Effector CD8-positive, alpha-beta T cell (primary cell): ENCODE measurements at places on chromosomes 5 and 9.

GRCh38 chr9:96859461-96860198 is 5.3 kb upstream of the ZNF782 start:
- no peak for DNase-seq

GRCh38 chr5:157941616-157942015 is 82.7 kb upstream of the CLINT1 start:
- DNase-seq: no peak

GRCh38 chr5:64074533-64074932 is 91.1 kb upstream of the RNF180 start:
- no peak for DNase-seq

DNA sequence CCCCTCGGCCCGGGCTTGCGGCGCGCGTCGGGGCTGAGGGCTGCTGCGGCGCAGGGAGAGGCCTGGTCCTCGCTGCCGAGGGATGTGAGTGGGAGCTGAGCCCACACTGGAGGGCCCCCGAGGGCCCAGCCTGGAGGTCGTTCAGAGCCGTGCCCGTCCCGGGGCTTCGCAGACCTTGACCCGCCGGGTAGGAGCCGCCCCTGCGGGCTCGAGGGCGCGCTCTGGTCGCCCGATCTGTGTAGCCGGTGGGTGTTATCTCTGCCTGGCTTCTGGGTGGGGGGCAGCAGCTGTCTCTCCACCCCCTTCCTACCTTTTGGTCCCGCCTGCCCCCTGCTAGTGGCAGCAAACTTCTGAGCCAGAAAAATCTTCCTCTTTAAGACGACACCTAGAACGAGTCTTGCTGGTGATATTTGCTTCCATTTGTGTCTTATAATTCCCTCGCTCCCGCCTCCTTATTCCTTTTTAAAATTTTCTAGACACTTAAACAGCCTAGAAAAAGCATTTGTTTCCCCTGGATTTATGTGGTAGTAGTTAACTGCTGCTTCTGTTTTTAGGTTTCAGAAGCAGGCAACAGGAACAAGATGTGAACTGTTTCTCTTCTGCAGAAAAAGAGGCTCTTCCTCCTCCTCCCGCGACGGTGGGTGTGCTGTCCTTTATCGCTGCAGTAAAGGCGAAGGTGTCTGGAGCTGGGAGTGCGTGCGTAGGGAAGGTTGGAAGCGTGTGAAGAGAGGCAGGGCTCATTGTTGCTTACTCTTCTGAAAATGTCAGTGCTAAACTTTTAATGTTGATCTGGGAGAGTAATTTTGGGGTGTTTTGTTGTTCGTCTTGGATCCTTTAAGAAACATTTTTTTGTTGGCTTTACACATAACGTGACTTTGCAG is 554 bp downstream of the JAK2 start:
- peak; percentile 3 for DNase-seq

GRCh38 chr5:180128671-180129261 is 57.2 kb upstream of the RNF130 start:
- no peak for DNase-seq

DNA sequence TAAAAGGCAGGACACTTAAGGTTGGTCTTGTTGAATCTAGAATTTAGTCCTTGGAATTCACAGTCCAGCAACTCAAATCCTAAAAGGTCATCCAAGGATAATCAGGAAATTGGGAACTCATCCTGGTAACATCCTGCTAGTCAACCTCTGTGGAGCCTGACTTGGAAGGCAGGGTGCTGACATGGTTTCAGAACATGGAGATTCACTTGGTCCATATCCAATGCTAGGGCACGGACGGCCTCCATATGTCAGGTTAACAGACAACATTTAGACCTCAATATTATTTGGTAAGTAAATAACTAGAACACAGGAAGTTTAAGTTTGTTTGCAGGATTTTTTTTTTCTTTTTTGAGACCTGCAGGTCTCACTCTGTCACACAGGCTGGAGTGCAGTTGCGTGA is 783 bp upstream of the DNAH5 start:
- no peak for DNase-seq

DNA sequence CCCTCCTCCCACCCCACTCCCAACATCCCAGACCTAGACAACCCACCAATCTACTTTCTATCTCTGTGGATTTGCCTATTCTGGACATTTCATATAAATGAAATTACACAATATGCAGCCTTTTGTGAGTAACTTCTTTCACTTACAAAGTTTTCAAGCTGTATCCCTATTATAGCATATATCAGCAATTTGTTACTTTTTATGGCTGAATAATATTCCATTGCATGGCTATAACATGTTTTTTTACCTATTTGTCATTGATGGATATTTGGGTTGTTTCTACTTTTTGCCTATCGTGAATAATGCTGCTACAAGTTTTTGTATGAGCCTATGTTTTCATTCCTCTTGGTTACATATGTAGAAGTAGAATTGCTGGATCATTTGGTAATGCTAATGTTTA is 1.9 kb upstream of the KIF3A start:
- no peak for DNase-seq

DNA sequence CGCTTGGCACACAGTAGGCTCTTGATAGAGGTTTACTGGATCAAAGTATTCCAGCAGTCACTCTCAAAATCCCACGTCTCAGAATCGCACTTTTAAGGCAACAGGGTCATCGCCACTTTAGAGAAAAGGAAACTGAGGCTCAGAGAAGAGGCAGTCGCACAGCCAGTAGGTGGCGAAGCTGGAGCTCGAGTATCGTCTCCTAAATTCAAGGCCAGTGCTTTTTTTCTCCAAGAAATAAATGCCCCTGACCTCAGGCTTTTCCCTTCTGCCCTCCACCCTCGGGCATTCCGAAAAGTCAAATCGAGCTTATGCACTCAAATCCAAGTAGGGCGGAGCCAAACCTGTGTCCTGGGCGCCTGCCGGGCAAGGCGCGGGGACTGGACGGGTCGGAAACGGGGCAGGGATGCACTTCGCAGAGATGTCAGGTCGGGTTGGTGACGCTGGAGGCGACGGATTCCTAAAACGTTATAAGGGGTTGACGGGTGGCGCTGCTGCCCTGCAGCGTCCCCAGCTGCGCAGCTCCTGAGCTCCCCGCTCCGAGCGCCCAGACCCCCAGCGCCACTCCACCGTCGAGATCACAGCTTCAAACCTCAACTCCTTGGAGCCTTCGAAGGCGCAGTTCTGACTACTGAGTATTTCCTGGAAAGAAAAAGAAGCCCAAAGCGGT is 4.7 kb upstream of the FOXB2 start:
- DNase-seq: no peak

DNA sequence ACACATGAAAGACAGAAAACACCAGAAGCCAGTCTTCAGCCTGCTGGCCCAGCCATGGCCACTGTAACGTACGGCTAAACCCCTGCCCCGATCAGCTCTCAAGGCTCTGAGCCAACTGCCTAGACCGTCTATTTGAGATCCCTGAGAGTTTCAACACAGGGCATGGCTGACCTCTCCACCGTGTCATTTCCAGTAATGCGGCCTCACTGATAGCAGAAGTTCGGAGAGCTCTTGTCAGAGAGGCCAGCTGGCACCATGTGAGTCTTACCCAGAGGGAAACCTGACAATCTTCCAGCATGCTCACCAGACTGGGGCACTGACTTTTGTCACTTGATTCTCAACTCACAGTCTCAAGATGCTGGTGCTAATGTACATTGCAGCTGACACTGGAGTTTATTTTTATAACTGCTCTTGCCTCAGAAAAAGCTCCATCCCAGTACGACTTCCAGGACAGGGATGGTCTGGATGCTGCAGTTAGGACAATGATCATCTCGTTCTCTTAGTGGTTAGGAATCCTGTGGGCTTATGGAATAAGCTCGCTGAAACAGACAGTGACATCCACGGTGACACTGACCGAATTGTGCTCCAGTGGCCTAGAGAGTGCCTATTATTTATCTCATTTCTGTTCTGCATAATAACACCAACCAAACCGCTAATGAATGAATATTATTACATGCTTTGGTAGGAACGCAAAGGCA is 372.7 kb downstream of the ICE1 start:
- DNase-seq: no peak

- DNase-seq: no peak
Observed at GRCh38 chr9:7560669-7561305, 238.8 kb downstream of the DMAC1 start.

DNA sequence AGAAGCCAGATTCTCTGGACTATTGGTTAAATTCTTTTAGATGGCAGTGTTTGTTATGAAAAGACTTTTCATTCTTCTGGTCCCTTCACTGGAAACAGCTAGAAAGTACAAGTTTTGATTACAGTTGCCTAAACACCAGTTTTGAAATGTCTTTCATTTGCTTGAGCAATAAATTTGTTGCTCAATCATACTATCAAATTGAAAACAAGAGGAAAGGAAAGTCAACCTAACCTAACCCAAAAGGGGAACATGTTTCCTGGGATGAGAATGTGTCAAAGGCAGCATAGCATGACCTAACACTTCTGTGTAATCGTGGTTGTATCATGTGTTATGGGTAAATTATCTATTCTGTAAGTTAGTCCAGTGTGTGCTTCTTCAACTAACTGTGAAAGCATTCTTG is 213.2 kb downstream of the TMC1 start:
- DNase-seq: no peak

- no peak for DNase-seq
Observed at GRCh38 chr5:151733358-151734063, 24.9 kb downstream of the ATOX1 start.

GRCh38 chr5:39543335-39543734 is 118.6 kb upstream of the DAB2 start:
- DNase-seq: no peak

- no peak for DNase-seq
Observed at GRCh38 chr9:88531920-88532698, 2.9 kb upstream of the NXNL2 start.

DNA sequence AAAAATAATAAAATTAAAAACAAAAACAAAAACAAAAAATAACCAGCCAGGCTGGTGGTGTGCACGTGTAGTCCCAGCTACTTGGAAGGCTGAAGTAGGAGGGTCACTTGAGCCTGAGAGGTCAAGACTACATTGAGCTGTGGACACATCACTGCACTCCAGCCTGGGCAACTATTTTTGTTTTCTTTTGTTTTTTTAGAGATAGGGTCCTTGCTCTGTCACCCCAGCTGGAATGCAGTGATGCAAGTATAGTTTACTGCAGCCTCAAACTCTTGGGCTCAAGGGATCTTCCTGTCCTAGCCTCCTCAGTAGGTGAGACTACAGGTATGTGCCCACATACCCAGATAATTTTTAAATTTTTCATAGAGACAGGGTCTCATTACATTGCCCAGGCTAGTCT is 80.6 kb downstream of the CEMIP2 start:
- no peak for DNase-seq

DNA sequence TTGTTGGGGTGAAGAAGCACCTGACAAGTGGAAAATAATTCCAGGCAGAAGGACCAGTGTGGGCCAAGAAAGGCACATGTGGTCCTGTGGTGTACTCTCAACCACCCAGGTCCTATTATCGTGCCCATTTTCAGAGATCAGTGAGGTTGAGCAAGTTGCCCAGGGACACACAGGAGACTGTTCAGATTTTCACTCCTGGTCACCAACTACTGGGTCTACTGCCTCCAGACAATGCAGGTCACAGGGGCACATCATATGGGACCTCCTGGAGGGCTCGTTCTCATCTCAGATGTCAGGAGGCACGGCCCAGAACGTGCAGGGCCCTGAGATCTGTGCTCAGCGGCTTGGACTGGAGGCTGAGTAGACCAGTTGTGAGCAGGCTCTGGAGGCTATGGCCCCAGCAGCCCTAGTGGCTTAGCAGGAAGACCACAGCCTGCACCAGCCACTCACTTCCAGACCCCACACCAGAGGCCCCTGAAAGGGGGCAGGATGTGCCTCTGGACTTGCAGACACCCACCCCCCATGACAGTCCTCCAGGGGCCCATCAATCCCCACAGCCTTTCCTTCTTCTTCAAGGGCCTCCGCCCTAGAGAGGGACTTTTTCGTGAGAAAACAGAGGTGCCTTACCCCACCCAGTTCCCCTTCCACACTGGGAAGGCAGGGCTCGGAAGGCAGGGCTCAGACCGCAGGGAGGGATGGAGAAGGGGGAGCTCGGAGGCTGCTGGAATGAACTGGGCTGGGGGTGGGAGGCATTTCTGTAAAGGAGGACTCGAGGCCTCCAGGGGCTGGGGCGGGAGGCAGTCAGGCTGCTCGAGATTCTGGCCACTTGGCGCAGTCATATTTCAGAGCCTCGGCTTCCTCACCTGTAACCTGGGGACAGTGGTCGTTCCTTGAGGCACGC is 82.7 kb upstream of the NEURL1B start:
- no peak for DNase-seq

GRCh38 chr5:74938250-74938933 is 72.2 kb upstream of the FAM169A start:
- no peak for DNase-seq

DNA sequence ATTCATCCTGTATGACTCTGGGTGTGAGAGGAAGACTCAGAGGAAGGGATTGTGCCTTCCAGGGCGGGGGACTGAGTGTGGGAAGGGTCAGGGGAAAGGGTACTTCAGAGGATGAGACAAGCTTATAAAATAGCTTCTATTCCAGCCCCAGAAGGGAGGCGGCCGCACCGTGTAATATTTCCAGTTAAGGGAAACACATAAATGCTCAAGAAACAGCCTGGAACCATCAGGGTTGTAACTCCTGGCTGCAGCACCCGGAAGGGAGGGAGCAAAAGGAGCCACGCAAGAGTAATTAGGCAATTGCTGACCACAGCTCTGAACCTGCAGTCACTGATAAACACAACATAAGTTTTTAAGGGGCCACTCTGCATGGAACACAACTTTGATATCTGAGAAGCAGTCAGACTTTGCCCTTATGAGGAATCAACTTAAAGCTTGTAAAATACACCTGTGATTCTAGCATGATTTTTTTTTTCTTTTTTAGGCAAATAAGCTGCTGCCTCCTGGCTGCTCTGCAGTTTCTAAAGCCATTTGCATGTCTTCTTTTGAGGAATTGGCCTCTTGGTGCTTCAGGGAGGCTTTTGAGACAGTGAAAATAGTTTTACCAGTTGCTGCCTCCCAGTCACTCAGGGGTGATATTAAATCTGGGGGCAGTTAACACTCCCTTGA is 382.7 kb downstream of the ENC1 start:
- DNase-seq: no peak

- DNase-seq: no peak
Observed at GRCh38 chr5:74028406-74028805, 402.4 kb downstream of the ARHGEF28 start.

- no peak for DNase-seq
Observed at GRCh38 chr5:58887721-58888409, 305.0 kb downstream of the RAB3C start.

DNA sequence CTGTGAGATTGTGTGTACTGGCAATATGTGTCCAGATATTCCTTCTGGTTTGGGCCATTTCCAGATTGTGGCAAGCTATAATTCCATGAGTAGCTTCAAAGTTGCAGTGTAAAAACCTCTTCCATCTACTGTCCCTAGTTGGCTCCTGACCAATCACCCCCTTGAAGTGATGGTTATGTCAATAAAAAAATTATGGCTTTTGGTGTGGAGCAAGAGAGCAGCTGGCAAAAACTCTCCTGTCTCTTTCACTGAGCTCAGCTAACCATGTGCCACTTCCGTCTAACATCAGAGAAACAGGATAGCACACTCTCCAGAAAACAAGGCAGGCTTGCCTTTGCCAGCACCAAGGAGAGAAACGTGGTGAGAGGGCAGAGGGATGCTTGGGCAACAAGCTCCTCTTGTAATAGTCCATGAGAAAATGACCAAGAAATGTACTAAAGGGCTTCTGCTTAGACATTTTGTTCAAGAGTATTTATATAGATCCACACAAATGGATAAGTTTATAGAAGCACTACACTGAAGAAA is 914.4 kb upstream of the SEMA6A start:
- DNase-seq: no peak
